ENCODE measurements at places on chromosomes 12 and 14. TPM values are rescaled to one million over a fixed set of nuclear protein-coding genes. Genes with fewer than 3 reads are reported as not detected.

Gene KRR1
- 38.5 TPM for total RNA-seq

Gene IKZF4
- 2.6 TPM for total RNA-seq

Gene SCNN1A
- 0.29 TPM for total RNA-seq

Gene RHEBL1
- 3.4 TPM for total RNA-seq
